ENCODE measurements at places on chromosomes 16 and 17.

DNA sequence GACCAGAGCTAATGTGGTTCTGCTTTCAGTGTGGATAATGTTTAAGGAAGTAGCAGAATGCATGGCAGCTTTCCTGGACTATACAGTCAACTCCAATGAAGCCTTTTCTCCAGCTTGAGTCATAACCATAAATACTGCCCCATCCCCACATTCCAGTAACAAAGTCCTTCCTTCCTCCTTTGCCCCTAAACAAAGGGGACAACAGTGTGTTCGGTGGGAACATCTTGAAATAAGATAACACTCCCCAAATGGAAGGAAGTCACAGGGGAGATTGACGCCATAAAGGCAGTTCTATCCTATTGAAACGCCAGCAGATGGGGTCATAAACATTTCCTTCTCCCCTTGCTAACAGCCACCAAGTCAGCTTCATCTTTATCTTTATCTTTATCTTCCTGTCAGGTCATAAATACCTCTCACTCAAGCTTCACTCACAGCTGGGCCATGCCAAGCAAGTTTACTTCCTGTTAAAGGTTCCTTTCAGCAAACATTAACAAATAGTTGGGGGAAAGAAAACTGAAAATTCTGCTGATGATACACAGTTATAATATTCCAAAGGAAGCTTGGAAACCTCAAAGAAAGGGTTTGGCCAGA is 136.7 kb downstream of the SNX11 start:
- no peak for DNase-seq
- no peak overlapping the region for H3K27ac ChIP-seq
- no peak overlapping the region for H3K4me3 ChIP-seq
- no peaks in the 10 kb centered on the region for H3K4me1 ChIP-seq
- no peaks in the 10 kb centered on the region for H3K27me3 ChIP-seq

- no peaks in the 10 kb centered on the region for H3K27me3 ChIP-seq
- no peaks in the 10 kb centered on the region for H3K36me3 ChIP-seq
- H3K4me3 ChIP-seq: no peak overlapping the region
- DNase-seq: no peak
- H3K27ac ChIP-seq: peak overlapping the region; percentile 92
- H3K4me1 ChIP-seq: peaks cover 8% of the 10 kb centered on the region
Observed at GRCh38 chr17:64148699-64149098, 18.8 kb upstream of the ERN1 start.

- no peaks in the 10 kb centered on the region for H3K27me3 ChIP-seq
- H3K27ac ChIP-seq: no peak overlapping the region
- no peaks in the 10 kb centered on the region for H3K4me1 ChIP-seq
- H3K36me3 ChIP-seq: no peaks in the 10 kb centered on the region
Observed at GRCh38 chr17:68389041-68389440, 68.3 kb downstream of the WIPI1 start.

DNA sequence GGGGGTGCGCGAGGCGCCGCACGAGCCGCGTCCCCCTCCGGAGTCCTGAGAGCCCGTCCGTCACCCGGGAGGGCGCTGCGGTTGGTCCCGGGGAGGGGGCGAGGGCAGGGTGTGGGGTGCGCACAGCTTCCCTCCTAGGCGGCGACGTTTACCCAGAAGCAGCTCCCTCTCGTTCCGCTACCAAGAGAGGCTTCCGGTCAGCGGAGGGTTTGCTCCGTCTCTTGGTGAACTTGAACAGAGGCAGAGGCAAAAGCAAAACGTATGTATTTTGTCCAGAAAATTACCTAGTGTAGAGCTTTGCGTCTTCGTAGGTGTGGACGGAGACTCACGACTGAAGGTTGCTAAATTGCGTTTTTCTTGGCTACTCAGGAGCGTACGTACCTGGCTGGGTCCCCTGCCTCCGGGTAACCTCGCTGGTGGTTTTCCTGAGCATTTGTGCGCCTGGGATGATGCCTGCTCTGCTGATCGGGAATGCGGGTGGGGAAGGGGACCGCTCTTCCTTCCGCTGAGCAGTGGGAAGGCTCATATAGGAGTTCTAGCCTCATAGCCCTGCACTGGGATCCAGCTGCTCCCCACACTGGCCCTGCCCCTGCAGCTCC is 833 bp downstream of the WSCD1 start:
- no peak for DNase-seq
- H3K4me3 ChIP-seq: peak overlapping the region; percentile 21
- H3K27ac ChIP-seq: no peak overlapping the region
- H3K4me1 ChIP-seq: no peaks in the 10 kb centered on the region

DNA sequence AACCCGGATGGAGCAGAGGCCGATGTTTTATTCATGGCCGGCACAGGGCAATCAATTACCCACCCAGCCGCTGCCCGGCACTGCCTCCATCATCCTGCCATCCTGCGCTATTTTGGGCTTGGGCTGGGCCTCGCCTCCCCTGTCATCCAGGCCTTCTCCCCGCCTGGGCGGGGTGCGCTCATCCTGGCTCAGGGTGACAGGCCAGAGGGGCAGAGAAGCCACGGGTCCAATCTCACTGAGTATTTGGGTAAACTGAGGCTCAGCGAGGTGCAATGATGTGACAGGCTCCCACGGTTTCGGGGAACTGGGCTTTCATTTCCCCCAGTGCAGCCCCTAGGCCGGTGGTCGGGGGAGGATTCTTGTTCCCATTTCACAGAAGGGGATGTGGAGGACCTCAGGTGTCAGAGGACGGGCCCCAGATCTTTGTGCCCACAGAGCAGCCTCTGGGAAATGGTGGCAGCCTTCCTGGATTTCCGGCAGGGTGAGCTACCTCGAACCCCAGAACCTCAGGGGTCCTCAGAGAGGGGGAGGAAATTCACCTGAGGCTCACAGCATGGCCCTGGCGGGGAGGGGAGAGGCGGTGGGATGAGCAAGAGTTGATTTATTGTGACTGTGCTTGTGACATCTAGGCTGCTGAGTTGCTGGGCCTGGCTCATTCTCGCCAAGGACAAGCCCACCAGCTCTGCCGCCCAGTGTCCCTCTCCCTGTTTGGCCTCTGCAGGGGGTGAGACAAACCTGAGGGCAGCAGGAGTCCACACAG is 23.8 kb upstream of the KCNJ12 start:
- no peaks in the 10 kb centered on the region for H3K36me3 ChIP-seq
- H3K27ac ChIP-seq: no peak overlapping the region
- no peak for DNase-seq
- no peak overlapping the region for H3K4me3 ChIP-seq

DNA sequence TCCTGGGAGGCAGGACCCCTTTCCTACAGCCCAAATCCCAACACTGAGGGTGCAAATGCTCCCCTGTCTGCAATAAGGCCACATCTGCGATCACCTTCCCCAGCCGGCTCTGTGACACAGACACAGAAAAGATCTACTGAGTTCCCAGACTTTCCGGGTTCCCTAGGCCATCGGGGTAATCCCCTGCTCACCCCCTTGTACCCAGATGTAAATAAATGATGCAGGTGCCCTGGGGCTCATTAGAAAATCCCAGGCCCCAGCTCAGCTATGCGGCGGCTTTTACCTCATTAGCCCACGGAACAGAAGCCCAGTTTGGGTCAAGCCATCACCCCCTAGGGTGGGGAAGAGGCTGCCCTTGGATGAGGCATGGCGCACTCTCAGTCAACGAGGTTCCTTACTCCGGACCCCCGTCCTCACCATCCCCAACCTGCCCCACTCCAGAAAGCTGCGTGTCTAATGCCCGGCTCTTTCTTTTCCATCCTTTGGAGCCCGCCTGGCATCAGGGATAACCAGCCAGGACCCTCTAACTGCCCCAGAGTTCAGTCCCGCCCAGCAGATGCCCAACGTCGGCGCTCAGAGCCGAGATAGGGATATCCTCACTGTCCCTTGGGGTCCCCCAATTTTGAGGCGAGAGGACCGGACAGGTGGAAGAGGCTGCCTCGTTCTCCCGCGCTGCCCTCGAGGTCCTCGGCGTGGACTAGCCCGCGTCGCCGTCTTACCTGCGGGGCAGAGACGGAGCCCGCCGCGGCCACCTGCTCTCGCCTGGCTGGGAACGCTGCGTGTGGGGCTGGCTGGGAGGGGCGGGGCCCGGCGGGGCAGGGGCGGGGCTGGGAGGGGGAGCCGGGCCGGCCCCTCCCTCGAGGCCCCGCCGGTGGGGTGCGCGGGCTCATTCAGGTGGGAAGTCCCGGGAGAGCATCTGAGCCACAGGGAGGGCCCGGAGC is at the start of gene ZNF385C:
Gene ZNF385C (minus strand): TSS at position 783 of the 941 bp plus-strand sequence. CDS start 35,417 bp downstream, outside the sequence.
- no peaks in the 10 kb centered on the region for H3K36me3 ChIP-seq
- no peak within 1 kb of the TSS for H3K27ac ChIP-seq
- no peaks in the 10 kb centered on the region for H3K4me1 ChIP-seq
- peaks cover 3% of the 10 kb centered on the region for H3K27me3 ChIP-seq
- H3K4me3 ChIP-seq: no peak within 1 kb of the TSS

DNA sequence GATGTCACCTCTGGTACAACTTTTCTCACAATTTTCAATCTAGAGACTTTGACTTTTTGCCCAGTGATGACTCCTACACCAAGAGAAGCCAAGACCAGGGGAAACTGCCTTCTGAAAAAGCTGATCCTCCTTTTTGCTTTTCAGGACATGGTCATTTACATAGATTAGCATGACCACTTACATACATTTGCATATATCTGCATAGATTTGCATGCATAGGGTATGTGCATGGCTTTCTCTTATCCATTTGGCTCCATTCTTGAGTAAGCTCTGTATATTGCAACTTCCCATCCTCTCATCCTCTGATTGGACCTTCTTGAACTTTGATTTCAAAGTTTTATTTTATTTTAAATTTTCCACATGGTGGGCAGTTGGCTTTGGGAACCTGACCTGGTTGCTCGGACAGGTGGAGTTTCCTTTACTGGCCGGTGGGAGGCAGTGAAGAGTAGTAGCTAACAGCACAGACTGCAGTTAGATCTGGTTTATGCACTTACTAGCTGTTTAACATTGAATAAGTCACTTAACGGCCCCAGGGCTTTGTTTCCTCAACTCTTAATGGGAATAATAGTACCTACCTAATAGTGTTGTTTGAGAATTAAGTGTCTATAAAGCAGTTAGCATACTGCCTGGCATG is 92.9 kb downstream of the GPR139 start:
- H3K4me1 ChIP-seq: no peaks in the 10 kb centered on the region
- no peaks in the 10 kb centered on the region for H3K27me3 ChIP-seq
- DNase-seq: no peak
- H3K36me3 ChIP-seq: no peaks in the 10 kb centered on the region

DNA sequence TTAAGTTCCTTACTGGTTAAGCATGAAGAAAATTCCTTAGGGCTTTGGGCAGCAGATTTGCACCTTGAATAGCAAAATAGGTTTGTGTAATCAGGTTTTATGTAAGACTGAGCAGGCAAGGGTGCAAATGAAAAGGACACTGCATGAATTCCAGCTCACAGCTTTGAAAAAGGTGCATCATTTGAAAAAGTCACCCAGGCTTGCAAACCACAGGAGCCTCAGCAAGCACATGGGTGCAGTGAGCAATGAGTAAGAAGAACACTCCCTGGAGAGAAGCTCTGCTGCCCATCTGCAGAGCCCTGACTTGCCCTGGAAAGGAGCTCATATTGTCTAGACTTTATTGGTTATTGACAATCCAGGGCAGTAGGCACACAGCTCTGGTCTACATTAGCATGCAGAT is 165.6 kb upstream of the KCNJ16 start:
- no peaks in the 10 kb centered on the region for H3K4me1 ChIP-seq
- DNase-seq: no peak
- no peaks in the 10 kb centered on the region for H3K27me3 ChIP-seq
- H3K4me3 ChIP-seq: no peak overlapping the region

DNA sequence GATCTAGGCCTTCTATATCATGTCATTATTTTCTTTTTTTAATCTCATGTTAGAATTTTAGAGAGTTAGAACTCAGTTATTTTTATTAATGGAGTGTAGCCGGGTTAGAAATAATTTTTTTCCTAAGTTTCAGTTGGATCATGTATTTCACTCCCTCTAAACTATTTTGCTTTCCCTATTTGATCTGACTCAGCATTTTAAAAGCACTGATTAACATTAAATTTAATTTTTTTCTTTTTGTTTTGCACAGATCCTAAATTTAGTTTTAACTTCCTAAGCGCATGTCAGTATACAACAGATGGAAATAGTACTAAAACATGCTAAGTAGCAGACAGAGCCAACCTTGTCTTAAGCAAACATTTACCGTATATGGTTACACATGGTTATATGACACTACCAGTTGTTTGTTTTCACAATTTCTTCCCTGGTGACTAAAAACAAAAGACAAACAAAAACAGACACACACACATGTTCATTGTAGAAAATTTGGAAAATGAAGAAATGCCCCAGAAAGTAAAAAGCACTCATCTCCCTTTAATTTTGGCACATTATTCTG is 33.6 kb upstream of the RAB11FIP4 start:
- no peak overlapping the region for H3K4me3 ChIP-seq
- H3K4me1 ChIP-seq: no peaks in the 10 kb centered on the region
- H3K27me3 ChIP-seq: no peaks in the 10 kb centered on the region

DNA sequence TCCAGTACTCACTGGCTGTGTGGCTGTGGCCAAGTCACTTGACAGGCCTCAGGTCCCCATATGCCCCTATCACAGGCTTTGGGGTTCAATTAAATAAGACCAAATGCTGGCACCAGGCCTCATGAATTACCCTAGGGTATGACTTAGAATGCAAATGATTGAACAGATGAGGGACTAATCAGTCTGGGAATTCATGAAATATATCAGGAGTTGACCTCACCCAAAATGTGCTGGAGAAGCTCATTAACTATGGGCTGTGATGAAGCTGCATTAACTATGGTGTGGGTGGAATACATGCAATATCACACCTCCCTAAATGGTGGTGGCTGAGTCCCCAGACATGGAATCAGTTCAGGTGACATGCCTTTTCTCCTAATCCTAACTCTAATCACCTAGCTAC is 72.1 kb downstream of the DNAH3 start:
- DNase-seq: no peak
- H3K27ac ChIP-seq: no peak overlapping the region
- no peak overlapping the region for H3K4me3 ChIP-seq
- H3K27me3 ChIP-seq: no peaks in the 10 kb centered on the region
- H3K4me1 ChIP-seq: no peaks in the 10 kb centered on the region

- no peak for DNase-seq
- no peak overlapping the region for H3K4me3 ChIP-seq
- no peak overlapping the region for H3K27ac ChIP-seq
- no peaks in the 10 kb centered on the region for H3K4me1 ChIP-seq
Observed at GRCh38 chr17:58521680-58522079, 7.2 kb upstream of the MTMR4 start.

- no peak overlapping the region for H3K4me3 ChIP-seq
- no peaks in the 10 kb centered on the region for H3K4me1 ChIP-seq
- H3K27ac ChIP-seq: no peak overlapping the region
- H3K36me3 ChIP-seq: no peaks in the 10 kb centered on the region
Observed at GRCh38 chr16:10668322-10669045, 26.2 kb downstream of the TEKT5 start.

GRCh38 chr16:49452578-49452977 is 79.0 kb downstream of the C16orf78 start:
- DNase-seq: no peak
- H3K36me3 ChIP-seq: no peaks in the 10 kb centered on the region
- H3K27ac ChIP-seq: no peak overlapping the region
- H3K4me3 ChIP-seq: no peak overlapping the region

Data from uterus (tissue), 4 donors.